ENCODE measurements at places on chromosomes 12 and 14. TPM values are rescaled to one million over a fixed set of nuclear protein-coding genes. Genes with fewer than 3 reads are reported as not detected.

DNA sequence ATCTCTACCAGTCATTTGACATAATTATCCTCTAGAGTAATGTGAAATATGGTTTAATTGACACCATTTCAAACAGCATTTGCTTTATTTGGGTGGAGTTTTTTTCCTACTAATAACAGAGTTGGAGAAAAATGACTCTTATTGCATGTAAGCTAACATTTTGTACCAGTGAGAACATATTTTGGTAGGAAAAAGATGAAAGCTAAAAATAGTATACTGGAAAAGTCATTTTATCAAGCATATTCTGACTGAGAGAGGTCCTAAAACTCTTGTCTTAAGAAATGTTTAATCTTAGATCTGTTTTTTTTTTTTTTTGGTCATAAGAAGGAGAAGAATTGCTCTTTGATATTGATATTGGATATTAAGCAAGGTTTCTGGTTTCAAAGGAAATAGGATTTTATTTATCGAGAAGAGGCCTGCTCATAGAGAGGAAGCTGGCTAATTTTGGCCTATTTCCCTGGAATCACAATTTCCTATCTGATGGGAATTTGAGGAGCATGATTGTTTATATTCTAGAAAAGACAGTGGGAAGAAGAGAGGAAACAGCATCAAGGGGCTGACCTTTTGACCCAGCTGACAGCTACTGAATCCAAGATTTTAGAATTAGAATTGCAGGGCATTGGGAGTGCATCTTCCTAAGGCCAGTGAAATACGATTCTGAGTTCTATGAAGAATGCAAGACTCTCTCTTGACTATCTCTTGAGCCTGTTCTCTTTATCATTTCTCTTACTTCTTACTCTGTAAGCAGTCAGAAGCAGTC, 19.4 kb downstream of the OTOGL start:
- peak; percentile 12 for DNase-seq
- H3K4me3 ChIP-seq = no peak overlapping the region
- no peak overlapping the region for H3K27ac ChIP-seq
- H3K27me3 ChIP-seq = no peaks in the 10 kb centered on the region
- no peaks in the 10 kb centered on the region for H3K4me1 ChIP-seq

GRCh38 chr12:94516985-94517384, 57.3 kb upstream of the CEP83 start:
- no peak overlapping the region for H3K27ac ChIP-seq
- no peaks in the 10 kb centered on the region for H3K4me1 ChIP-seq
- no peaks in the 10 kb centered on the region for H3K36me3 ChIP-seq
- peaks cover 9% of the 10 kb centered on the region for H3K27me3 ChIP-seq
- no peak overlapping the region for H3K4me3 ChIP-seq

GRCh38 chr12:3741882-3742672, 10.8 kb downstream of the CRACR2A start:
- no peak overlapping the region for H3K27ac ChIP-seq
- no peak overlapping the region for H3K4me3 ChIP-seq
- H3K27me3 ChIP-seq = no peaks in the 10 kb centered on the region
- no peaks in the 10 kb centered on the region for H3K36me3 ChIP-seq
- no peak for DNase-seq

DNA sequence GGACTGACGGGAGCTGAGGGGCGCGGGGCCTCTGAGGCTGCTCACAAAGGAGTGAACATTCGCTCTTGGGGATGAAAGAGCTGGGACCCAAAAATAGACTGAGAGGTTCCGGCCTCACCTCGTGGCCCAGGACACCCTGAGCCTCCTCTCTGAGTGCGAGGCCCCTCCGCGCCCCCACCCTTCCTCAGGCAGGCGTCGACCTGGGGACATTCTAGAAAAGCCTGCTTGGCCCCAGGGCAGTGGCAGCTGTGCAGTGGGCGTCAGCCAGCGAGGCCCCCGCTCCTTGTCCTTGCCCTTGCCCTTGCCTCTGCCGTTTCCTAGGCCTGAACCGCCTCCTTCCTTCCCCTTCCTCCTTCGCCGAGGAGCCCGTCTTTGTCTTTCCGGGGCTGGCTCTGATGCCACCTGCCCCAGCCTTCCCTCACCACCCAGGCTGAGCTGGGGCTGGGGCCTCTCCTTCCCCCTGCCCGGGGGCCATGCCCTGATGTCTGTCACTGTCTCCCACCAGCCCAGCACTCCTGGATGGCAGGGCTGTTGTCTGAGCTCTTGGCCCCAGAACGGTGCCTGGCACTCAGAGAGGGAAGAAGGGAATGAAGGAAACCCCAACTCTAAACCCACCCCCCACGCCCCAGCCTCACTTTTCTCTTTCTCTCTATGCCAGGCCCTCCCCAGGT, 208.2 kb upstream of the RTL1 start:
- no peak for DNase-seq
- H3K27me3 ChIP-seq = no peaks in the 10 kb centered on the region
- no peak overlapping the region for H3K27ac ChIP-seq
- no peaks in the 10 kb centered on the region for H3K36me3 ChIP-seq
- H3K4me3 ChIP-seq = no peak overlapping the region
- H3K4me1 ChIP-seq = no peaks in the 10 kb centered on the region

- no peaks in the 10 kb centered on the region for H3K36me3 ChIP-seq
- no peak overlapping the region for H3K4me3 ChIP-seq
- H3K27ac ChIP-seq = no peak overlapping the region
Observed at GRCh38 chr12:94140556-94140955, 7.8 kb upstream of the PLXNC1 start.

DNA sequence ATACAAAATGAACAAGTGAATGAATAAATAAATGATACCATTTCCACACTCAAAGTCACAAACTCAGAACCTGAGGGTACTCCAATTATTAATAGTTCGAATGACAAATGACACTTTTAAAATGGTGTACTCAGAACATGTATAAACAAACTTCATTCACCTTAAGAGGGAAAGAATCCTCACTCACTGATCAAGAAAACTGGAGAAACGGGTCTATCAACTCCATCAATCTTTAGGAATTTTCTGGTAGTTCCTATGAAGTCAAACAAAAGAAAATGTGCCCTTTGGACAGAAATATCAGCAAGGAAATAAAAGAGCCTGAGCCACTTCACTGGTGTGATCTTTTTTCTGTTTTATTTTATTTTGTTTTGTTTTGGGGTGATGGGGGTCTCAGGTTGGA, 5.2 kb upstream of the NRDE2 start:
- H3K36me3 ChIP-seq = no peaks in the 10 kb centered on the region
- no peak overlapping the region for H3K27ac ChIP-seq
- H3K4me1 ChIP-seq = no peaks in the 10 kb centered on the region
- H3K4me3 ChIP-seq = no peak overlapping the region
- no peak for DNase-seq
- peaks cover 24% of the 10 kb centered on the region for H3K27me3 ChIP-seq

- DNase-seq = no peak
- no peaks in the 10 kb centered on the region for H3K4me1 ChIP-seq
- H3K36me3 ChIP-seq = no peaks in the 10 kb centered on the region
- H3K27me3 ChIP-seq = no peaks in the 10 kb centered on the region
- H3K4me3 ChIP-seq = no peak overlapping the region
Observed at GRCh38 chr12:68080577-68080976, 79.0 kb downstream of the IFNG start.

GRCh38 chr12:50088577-50089335, 3.6 kb downstream of the SMARCD1 start:
- peak; percentile 59 for DNase-seq
- no peaks in the 10 kb centered on the region for H3K27me3 ChIP-seq
- no peak overlapping the region for H3K4me3 ChIP-seq
- peaks cover 34% of the 10 kb centered on the region for H3K36me3 ChIP-seq
- peak overlapping the region; percentile 61 for H3K27ac ChIP-seq

GRCh38 chr12:117967043-117967442, 1.7 kb downstream of the KSR2 start:
- H3K4me3 ChIP-seq = no peak overlapping the region
- no peak overlapping the region for H3K27ac ChIP-seq
- no peak for DNase-seq
- H3K4me1 ChIP-seq = no peaks in the 10 kb centered on the region
- H3K36me3 ChIP-seq = no peaks in the 10 kb centered on the region

- no peak overlapping the region for H3K4me3 ChIP-seq
- H3K27me3 ChIP-seq = no peaks in the 10 kb centered on the region
- peak overlapping the region; percentile 27 for H3K27ac ChIP-seq
- no peaks in the 10 kb centered on the region for H3K36me3 ChIP-seq
Observed at GRCh38 chr14:61345151-61345482, 23.7 kb downstream of the PRKCH start.

DNA sequence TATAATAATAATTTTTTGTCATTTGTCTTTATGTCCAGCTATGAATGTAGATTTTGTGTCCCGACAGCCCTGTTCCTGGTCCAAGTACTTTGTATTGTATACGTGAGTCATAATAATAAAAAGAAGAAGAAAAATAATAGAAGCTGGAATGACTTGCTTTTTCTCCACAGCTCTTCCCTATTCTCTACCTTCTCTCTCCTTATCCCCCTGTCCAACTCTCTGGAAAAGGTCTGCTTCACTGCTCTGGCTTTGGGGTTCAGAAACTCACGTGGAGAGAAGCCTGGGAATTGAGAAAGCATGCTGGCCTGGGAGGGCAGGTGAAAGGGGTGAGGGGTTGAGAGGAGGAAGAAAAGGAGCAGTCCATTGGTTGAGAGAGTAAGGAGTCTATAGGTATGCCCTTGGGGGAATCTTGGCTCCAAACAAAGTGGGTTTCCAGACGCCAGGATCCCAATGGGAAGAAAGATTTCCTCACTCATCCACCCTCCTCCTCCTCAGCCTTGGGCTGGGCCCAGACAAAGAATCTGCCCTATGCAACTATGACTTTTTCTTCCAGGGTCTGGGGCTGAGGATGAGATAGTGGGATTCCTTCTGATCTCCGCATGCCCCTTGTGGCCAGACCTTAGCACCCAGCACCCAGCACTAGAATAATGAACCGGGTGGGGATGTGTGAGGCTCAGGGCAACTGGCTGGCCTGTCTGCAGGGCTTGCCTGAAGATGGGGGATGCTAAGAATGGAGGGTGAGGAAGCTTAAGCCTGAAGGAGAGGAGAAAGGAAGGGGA, 4.0 kb downstream of the HOXC8 start:
- no peaks in the 10 kb centered on the region for H3K36me3 ChIP-seq
- H3K27ac ChIP-seq = no peak overlapping the region
- H3K4me1 ChIP-seq = no peaks in the 10 kb centered on the region
- no peak for DNase-seq
- peaks cover 89% of the 10 kb centered on the region for H3K27me3 ChIP-seq

DNA sequence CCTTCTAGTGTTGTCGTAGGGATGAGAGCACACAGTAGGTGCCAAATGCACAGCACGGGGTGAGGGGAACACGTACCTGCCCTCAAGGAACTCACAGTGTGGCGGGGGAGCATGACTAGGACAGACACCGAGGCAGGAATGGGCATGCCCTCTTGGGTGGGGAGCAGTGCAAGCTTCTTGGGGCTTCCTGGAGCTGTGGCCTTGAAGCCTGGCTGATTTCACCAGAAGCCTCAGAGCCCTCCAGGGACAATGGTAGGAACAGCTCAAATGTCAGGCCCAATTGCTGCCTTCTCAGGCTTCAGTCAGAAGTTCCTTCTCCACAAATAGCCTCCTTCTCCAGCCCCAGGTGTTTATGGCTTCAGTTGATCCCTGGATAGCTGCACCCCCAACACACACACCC, 43.4 kb downstream of the TEAD4 start:
- no peaks in the 10 kb centered on the region for H3K36me3 ChIP-seq
- no peak overlapping the region for H3K27ac ChIP-seq
- no peak overlapping the region for H3K4me3 ChIP-seq
- no peak for DNase-seq
- no peaks in the 10 kb centered on the region for H3K27me3 ChIP-seq

DNA sequence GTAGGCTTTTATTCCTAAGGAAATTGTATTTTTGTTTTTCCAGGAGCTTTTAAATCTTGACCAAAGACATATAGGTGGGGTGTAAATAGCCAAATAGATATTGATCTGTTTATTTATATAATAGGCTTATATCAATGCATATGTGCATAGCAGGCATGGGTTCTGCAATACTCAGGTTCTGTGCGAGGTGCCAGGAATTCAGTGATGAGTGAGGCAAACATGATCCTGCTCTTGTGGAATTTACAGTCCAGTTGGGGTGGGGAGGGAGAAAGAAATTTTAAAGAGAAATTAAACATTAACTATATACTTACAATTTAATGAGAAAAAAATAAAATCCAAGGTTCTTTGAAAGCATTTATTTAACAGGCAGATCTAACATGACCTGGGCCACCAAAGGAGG, 160.3 kb upstream of the HIF1A start:
- peaks cover 56% of the 10 kb centered on the region for H3K4me1 ChIP-seq
- no peak overlapping the region for H3K4me3 ChIP-seq
- H3K27me3 ChIP-seq = no peaks in the 10 kb centered on the region
- DNase-seq = no peak

GRCh38 chr14:29681316-29681715, 246.3 kb downstream of the PRKD1 start:
- H3K36me3 ChIP-seq = no peaks in the 10 kb centered on the region
- no peak overlapping the region for H3K4me3 ChIP-seq
- H3K4me1 ChIP-seq = no peaks in the 10 kb centered on the region
- no peaks in the 10 kb centered on the region for H3K27me3 ChIP-seq

GRCh38 chr14:26765768-26766520, 168.1 kb upstream of the NOVA1 start:
- no peaks in the 10 kb centered on the region for H3K27me3 ChIP-seq
- H3K4me1 ChIP-seq = no peaks in the 10 kb centered on the region

Gene BCL11B
- 0.07 TPM for total RNA-seq

- H3K27ac ChIP-seq = peak overlapping the region; percentile 51
- peaks cover 15% of the 10 kb centered on the region for H3K4me1 ChIP-seq
- no peak for DNase-seq
- no peak overlapping the region for H3K4me3 ChIP-seq
Observed at GRCh38 chr14:69006346-69006745, 27.2 kb upstream of the ACTN1 start.

GRCh38 chr12:13472690-13473089, 276.2 kb downstream of the EMP1 start:
- no peaks in the 10 kb centered on the region for H3K36me3 ChIP-seq
- H3K4me3 ChIP-seq = no peak overlapping the region
- no peaks in the 10 kb centered on the region for H3K27me3 ChIP-seq
- no peaks in the 10 kb centered on the region for H3K4me1 ChIP-seq

DNA sequence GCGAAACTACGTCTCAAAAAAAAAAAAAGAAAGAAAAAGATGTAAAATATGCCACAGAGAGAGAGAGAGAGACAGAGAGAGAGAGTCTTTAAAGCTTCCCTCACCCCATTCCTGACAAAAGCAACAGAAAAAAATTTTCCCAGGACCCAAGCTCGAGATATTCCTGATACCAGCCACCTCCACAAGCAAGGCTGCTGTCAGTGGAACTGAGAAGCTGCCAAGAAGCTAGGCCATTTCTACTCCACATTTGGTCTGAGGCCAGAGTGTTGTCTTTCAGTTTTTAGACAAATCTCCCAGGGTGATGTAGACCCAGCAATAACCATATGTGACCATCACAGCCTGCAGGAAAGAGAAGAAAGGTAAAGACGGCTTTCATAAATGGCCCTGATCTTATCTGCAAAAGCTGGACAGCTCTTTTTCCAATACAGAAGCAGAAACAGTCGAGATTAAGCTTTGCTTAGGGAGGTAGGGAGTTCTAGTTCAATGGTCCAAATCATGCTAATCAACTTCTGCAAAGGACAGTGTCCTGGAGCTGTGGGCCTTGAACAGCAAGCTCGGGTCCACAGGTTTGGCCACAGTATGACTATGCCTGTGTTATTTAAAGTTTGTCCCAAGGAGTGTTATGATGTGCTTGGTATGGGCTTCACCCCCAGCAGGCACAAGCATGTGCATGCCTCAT, 130.3 kb upstream of the NUDT4 start:
- no peaks in the 10 kb centered on the region for H3K27me3 ChIP-seq
- no peak for DNase-seq
- H3K4me1 ChIP-seq = no peaks in the 10 kb centered on the region
- no peaks in the 10 kb centered on the region for H3K36me3 ChIP-seq
- no peak overlapping the region for H3K4me3 ChIP-seq
